ENCODE measurements at places on chromosomes 5 and 9.

DNA sequence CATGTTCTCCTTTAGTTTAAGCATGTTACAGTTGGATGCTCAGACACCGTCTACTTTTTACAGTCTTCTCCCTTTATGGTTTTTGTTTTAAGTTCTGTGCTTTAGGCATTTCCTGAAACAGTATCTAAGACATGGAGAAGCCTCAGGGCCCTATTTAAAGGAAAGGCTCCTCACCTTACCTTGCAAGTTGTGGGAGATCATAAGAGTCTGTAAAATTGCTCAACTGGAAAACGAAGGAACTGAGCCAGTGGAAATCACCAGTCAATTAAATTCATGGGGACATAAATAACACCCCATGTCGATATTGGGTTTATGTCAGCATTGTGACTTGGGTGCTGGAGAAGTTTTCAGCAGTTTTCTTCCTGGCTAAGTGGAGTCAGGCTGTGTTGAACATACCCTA lies 239.2 kb downstream of the KIF4B start:
- no peak for DNase-seq

GRCh38 chr9:86350006-86350760 lies 4.0 kb downstream of the TUT7 start:
- DNase-seq, result no peak

- peak; percentile 49 for DNase-seq
These were observed 34.9 kb upstream of the FCHO2 start for GRCh38 chr5:72920690-72921502.

GRCh38 chr5:31049461-31049860 lies 144.0 kb upstream of the CDH6 start:
- no peak for DNase-seq

GRCh38 chr5:109324351-109324750 lies 85.4 kb downstream of the PJA2 start:
- no peak for DNase-seq

- no peak for DNase-seq
These were observed 114.6 kb downstream of the FSTL4 start for GRCh38 chr5:133497608-133498348.

GRCh38 chr5:123605822-123606221 lies 93.8 kb downstream of the CSNK1G3 start:
- DNase-seq, result no peak

DNA sequence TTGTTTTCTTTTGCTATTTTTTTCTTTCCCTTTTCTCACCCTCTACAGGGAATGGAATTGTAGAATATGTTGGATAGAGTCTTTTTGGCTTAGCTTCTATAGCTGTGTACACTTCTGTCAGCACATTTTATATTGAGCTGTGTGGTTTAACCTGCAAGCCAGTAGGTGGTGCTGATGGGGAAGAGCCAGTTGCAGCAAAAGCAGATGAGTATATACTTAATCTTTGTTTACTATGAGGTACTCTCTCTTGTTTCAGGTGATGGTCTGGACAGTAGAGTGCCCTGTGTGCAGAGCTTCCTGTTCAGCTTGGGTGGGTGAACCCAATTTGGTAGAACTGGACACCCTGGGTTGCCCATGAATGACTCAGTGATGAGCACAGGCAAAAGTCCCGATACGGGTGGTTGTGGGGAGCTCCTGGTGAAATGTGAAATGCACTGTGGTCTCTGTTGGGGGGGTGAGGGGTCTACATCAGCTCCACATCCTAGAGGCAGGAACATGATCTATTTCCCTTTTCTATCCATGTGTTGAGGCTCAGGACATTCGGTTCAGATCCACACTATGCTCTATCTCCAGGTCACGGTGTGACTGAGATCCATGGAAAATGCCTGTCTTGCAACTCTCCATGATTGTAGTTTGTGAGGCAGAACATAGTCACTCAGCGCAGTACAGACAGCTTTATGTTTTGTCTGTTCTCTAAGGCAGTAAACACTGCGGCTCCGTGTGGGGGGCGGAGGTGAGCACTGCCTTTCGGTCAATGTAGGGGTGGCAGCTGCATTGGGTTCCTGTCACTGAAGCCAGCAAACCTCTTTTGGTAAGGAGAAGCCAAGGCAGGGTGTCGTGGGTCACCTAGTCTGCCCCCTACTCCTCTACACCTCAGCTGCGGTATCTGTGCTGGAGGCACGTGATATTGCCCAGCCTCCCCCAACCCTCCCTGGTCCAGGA lies 353.2 kb downstream of the PRR16 start:
- DNase-seq, result no peak

DNA sequence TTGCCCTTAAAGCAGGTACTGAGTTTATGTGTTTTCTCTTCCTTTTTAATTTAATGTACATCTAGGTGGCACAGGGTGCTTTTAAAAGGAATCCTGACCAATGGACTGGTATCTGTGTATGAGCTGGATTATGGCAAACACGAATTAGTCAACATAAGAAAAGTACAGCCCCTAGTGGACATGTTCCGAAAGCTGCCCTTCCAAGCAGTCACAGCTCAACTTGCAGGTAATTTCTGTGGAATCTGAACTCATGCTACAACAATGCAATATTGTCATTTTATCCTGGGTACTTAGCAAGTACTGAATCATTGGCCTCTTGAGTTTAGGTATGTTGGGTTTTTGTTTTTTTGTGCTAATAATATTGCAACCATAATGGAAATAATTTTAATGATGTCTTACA lies 14.4 kb upstream of the TMOD1 start:
- DNase-seq, result peak; percentile 26

GRCh38 chr5:5783021-5783420 lies 360.5 kb downstream of the ICE1 start:
- DNase-seq, result no peak

GRCh38 chr9:135925496-135926133 lies 18.3 kb upstream of the CAMSAP1 start:
- no peak for DNase-seq

GRCh38 chr5:170693701-170694100 lies 89.8 kb upstream of the GABRP start:
- DNase-seq, result no peak

GRCh38 chr5:127060470-127060985 lies 12.8 kb downstream of the C5orf63 start:
- no peak for DNase-seq

GRCh38 chr5:152556784-152557183 lies 151.7 kb upstream of the NMUR2 start:
- no peak for DNase-seq

GRCh38 chr5:72378639-72379289 lies 58.6 kb downstream of the PTCD2 start:
- DNase-seq, result no peak

GRCh38 chr9:101176384-101176783 lies 147.9 kb downstream of the PLPPR1 start:
- peak; percentile 7 for DNase-seq

GRCh38 chr5:141742866-141743851 lies 61.1 kb upstream of the ARAP3 start:
- peak; percentile 23 for DNase-seq

- no peak for DNase-seq
These were observed 119.2 kb downstream of the LPAR1 start for GRCh38 chr9:110919050-110919435.

DNA sequence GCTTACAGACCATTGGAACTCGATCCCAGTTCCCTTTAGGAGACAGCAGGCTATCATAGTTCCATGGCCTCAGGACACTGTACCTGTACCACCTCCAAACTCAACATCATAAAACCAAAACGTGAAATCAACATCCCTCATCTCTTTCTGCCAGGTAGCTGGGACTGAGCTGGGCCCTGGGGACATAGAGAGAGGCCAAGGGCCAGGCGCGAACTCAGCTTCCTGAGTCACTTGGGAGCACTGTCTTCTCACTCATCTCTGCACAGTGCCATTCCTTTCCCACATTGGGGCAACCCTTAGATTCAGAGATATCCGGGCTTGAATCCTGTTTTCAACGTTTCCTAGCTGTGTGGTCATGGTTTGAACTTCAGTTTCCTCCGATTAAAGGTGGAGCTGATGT lies 12.2 kb downstream of the DAB2IP start:
- no peak for DNase-seq

- DNase-seq, result no peak
These were observed 58.3 kb upstream of the MOCS2 start for GRCh38 chr5:53167836-53168235.

DNA sequence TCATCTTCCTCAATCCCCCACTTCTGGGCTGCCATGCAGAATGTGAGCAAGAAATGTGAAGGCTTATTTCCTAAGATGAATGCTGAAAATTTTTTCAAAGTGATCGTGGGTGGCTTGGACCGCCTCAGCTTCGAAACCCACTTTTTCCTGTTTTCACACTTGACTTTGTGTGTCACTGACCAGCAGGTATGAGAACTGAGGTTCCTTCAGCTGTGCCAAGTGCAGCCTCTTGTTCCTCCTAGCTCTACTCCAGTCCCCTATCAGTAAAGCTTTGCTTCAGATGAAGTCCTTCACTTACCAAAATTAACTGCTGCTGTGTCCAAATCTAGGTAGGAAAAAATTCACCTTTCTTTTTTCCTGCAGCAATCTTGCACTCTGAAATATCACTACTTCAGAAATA lies 382.6 kb downstream of the DTWD2 start:
- DNase-seq, result no peak

- no peak for DNase-seq
These were observed 452.1 kb upstream of the PTPRD start for GRCh38 chr9:11064909-11065308.

Measured in erythroblast (primary cell).